Activated naive CD8-positive, alpha-beta T cell treated with anti-CD3 and anti-CD28 coated beads, Interleukin-2, amount 50 U/mL, for 16 hours (primary cell): ENCODE measurements at places on chromosomes 1 and 21.

DNA sequence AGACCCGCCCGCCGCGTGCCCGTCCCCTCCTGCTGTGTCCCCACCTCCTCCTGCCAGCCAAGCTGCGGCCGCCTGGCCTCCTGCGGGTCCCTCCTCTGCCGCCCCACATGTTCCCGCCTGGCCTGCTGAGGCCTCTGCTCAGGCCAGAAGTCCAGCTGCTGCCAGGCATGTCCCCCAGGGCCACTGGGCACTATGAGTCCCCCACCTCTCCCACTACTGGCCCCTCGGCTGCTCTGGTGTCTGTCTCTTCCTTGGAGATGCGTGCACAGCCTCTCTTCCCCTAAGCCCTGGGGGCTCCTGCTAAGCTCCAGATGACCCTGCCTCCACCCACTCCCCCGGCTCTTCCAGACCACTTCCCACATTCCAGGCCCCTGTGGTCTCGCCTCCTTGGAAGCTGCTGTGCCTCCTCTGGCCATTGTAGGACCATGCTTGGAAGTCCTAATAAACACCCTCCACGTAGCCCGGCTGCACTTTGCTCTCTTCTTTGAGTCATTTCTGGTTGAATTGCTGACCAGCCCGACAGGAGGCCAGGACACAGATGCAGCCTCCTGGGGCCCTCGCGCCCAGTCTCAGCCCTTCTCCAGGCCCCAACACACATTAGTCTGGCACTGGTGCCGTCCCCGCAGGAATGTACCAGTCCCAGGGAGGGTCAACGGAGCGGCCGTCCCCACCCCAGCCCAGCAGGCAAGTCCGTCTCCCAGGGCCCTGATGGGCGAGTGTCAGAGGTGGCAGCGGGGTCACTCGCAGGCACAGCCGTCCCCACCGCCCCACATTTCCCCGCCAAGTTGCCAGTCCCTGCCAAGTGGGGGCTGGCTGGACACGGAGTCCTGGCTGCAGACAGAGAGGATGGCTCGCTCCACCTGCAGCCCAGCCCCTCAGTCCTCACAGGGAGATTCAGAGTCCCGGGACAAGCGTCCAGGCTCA, 1.1 kb downstream of the KRTAP10-12 start:
- DNase-seq = no peak

- DNase-seq = no peak
These were observed 143.0 kb downstream of the FMN2 start for GRCh38 chr1:240234485-240235210.

- no peak for DNase-seq
These were observed 26.6 kb upstream of the RD3 start for GRCh38 chr1:211518330-211519289.

DNA sequence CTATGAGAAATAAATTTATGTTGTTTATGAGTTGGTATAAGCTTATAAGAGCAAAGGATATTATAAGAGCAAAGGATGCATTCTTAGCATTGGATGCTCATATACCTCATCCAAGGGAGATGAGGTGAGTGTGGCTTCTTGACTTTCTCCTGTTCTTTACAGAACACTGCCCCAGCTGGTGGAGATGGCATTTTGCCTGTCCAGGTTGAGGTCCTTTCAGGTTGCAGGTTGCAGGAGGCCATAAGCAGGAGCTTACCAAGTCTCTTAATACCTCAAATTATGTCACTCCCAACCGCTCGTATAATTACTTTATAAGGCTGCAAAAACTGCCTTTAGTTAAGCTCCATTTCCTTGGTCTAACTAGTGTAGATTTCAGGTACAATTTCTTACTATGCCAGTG, 66.7 kb downstream of the RPE65 start:
- no peak for DNase-seq

DNA sequence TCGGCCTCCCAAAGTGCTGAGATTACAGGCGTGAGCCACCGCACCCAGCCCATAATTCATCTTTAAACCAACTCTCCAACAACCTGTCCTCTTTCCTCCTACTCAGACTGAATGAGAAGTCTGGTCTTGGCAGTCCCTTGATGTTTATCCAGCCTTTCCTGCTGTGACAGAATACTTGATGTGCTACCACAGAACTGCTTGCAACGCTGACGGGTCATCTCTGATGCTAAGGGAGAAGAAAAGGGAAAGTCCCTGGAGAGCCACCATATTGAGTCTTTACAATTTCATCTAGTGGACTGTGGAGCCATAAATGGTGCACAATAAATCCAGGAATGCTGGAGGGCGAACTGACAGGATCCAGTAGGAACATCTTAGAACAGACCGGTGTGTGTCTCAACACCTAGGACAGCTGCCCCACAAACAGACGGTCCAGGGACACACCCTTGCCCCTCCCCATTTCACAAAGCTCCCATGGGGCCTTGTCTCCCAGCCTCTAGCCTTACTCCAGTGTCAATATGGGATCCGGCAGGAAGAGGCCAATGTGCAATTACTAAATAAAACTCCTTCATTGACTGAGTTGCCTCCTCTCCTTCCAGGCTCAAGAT, 30.7 kb downstream of the JAK1 start:
- no peak for DNase-seq

DNA sequence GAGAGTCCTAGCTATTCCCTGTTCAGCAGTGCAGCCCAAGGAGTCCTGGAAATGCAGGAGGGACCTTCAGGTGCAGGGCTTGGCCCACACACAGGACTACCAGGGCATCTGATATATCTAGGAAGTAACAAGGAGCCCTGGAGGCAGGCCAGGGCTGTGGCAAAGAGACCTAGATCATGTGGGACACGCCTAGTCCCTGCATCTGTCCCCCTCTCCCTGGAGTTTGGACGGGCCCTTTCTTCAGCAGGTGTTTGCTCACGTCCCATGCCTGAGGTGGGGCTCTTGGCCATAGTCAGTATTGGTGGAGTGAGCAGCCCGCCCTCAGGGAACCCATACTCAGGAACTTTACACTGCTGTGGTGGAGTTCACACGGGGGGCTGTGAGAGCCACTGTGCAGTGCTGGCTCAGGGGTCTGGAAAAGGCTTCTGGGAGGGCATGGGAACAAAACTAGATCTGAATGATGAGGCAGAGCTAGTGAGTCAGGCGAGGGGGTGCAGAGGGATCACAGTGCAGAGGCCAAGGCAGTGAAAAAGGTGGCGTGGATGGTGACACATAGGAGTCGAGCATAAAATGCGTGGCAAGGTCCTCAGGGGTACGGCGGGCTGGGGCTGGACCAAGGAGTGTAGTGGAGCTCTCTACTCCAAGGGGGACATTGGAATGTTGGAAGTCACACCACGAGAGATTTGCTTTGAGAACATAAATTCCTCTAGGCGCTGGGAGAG, 25.6 kb downstream of the TMEM53 start:
- DNase-seq = no peak

- no peak for DNase-seq
These were observed 34.3 kb upstream of the RAP1GAP start for GRCh38 chr1:21703318-21703963.

GRCh38 chr1:147077081-147077480, 95.2 kb downstream of the PRKAB2 start:
- no peak for DNase-seq

DNA sequence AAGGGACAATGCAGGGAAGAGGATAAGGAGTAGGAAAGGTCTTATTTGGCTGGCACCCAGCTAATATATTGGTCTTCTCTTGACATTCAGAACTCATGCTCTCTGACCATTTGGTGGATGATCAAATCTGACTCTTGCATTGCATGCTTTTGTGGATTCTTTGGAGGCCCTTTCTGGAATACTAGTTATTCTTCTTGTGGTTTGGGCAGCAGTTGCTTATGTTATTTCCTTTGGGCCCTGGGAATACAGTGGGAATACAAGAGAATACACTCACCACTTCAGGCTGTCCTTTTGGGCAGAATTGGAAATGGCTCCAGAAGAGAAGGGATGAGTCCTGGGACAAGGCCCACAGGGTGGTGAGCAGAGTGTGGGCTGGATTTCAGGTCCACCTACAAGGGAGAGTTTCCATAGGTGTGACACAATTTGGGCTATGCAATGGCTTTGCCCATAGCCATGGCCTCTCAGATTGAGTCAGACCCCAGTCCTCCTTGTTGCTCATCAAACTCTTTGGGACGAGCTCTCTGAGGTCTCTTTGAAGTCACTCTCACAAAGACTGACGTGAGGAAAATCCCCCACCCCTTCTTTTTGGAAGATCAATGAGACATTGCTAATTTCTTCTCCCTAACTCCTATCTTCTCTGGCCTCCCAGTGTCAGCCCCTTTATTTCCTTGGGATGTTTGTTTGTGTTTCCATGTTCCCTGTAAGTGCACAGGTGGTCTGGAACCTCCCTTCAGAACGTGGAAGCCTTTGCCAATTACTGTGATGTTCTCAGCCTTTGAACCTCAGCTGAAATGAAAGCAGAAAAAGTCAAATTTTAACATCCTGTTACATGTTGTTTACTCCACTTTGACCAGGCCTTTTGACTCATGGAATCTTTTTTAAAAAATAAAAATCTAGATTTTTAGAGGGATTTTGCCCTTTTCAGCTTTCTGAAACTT, 19.4 kb downstream of the HSD11B1 start:
- DNase-seq = peak; percentile 25

DNA sequence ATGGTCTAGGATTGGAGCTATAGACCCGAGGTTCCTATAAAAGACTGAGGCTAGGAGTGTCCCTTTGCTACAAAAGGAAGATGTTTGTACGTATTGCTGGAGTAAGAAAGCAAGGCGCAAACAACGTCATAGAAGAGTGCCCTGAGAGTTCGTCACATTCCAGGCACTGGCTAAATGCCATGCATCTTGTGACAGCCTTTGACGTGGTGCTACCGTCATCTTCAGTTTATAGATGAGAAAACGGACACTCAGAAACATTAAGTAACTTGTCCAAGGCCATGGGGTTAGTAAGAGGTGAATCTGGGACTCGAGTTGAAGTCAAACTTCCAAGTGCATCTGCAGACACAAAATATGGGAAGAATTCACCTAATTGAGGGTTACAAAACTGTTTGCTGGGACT, 104.2 kb upstream of the SLC45A1 start:
- no peak for DNase-seq

DNA sequence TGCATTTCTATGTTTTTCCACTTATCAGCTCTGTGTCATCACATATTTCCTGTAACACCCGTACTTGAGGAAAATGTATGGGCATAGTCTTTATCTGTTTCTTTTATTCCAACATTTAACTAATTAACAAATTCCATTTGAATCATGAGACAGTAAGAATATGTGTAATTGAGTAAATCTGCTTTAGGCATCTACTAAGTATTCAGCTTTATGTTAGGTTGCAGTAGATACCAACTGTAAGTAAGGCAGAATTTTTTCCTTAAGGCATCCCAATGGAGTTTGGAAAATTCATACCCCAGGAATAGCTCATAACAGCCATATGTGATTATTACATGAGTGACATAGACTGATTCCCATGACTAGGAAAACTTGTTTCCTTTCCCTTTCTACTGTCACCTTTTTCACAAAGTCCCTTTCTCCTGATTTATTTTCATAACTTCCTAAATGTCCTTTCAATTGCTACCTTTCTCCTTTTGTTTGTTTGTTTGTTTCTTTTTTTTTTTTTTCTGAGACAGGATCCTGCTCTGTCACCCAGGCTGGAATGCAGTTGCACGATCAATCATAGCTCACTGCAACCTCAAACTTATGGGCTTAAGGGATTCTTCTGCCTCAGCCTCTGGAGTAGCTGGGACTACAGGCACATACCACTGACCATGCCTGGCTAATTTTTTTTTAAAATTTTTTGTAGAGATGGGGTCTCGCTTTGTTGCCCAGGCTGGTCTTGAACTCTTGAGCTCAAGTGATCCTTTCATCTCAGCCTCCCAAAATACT, 59.8 kb upstream of the CACYBP start:
- no peak for DNase-seq

- peak; percentile 54 for DNase-seq
These were observed 66.5 kb upstream of the PRKACB start for GRCh38 chr1:84077476-84078107.

GRCh38 chr1:236657398-236657797, 28.9 kb upstream of the ACTN2 start:
- DNase-seq = no peak

DNA sequence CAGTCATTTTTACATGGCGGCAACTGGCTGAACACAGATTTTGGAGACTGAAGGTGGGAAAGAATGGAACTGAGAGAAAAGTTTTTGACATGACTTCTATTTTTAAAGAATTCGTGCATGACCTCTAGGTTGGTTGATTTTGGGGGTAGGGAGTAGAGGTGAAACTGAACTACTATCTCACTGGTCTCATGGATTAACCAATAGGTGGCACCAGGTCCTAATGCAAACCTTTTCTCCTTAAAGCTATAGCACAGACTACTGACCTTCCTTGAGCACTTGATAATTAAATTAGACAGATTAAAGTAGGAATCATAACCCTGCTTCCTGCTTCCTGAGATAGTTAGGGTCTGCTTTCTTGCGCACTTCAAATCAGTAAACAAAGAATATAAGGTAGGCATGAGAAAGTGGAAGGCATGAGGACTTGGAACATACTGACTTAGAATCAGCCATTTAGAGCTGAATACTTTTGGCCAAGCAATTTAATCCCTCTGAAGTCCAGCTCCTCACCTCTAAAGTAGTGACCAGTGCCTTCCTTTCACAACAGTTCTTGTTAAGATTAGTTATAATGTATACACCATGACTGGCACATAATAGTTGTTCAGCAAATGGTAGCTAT, 206.0 kb downstream of the CENPF start:
- DNase-seq = no peak
